HS-5 (cell line): ENCODE measurements at places on chromosomes 13 and 19.
A peak's percentile ranks its signal among the peaks of the same experiment; 100 is the strongest.

GRCh38 chr13:67489016-67489415, 258.9 kb upstream of the PCDH9 start:
- DNase-seq, result no peak

DNA sequence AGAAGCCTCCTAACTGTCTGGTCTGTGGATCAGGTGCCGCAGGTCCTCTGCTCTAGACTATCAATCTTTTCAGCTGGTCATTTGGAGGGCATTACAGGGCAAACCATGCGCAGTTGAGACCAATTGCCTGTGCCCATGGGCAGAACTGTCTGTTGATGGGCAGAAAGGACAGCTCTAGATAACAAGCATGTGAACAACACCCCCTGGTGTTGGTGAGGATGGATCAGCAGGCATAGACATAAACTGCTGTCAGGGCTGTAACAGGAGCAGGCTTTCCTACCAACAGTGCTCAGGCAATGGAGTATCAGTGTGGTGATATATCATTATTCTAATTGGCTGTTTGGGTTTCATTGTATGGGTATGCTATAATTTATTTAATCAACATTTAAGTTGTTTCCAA, 104.7 kb upstream of the KL start:
- no peak for DNase-seq

- no peak for DNase-seq
Observed at GRCh38 chr19:29620931-29621351, 14.9 kb downstream of the POP4 start.

DNA sequence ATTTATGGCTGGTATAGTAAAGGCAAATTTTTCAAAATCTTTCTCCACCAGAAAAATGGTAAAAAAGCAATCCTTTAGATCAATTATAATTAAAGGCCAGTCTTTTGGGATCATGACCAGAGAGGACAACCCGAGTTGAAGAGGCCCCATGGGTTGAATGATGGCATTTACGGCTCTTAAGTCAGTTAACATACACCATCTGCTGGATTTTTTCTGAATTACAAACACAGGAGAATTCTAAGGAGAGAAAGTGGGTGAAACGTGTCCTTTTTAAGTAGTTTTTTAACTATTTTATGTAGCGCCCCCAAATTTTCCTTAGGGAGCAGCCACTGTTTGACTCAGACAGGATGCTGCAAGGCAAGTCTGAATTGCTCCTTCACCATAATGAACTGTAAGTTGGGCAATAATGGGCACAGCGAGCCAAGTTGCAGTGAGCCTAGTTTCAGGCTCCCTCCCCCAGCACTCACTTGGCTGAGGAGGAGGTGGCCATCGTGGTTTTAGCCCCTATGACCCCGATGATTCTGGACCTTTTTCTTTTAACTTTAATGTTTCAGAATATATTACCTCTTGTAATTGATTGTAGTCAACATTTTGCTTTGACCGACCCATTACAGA, 13.6 kb upstream of the ZNF611 start:
- DNase-seq, result no peak

GRCh38 chr13:111663953-111664421, 343.5 kb downstream of the TEX29 start:
- DNase-seq, result no peak

- DNase-seq, result peak; percentile 65
Observed at GRCh38 chr13:23506807-23507291, 63.4 kb upstream of the TNFRSF19 start.

GRCh38 chr13:75766636-75767035, 130.5 kb downstream of the LMO7 start:
- no peak for DNase-seq

DNA sequence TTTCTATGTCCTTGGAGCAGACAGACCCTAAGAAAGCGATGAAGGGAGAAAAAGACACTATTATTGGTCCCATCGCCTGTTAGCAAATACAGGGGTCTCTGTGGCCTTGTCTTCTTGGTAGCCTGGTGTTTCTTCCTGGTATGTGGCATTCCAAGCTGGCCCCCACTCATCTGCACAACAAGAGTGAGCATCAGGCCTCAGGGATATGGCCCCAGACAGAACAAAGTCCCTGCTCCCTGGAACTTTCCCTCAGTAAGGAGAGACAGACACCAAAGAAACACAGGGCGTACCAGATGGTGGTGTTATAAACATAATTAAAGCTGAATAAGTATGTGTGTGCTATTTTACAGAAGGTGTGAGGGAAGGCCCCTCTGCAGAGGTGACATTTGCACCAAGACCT, 48.2 kb upstream of the KPNA3 start:
- no peak for DNase-seq

- DNase-seq, result no peak
Observed at GRCh38 chr13:97306645-97307044, 84.5 kb downstream of the MBNL2 start.

- DNase-seq, result no peak
Observed at GRCh38 chr13:97327086-97327485, 105.0 kb downstream of the MBNL2 start.

DNA sequence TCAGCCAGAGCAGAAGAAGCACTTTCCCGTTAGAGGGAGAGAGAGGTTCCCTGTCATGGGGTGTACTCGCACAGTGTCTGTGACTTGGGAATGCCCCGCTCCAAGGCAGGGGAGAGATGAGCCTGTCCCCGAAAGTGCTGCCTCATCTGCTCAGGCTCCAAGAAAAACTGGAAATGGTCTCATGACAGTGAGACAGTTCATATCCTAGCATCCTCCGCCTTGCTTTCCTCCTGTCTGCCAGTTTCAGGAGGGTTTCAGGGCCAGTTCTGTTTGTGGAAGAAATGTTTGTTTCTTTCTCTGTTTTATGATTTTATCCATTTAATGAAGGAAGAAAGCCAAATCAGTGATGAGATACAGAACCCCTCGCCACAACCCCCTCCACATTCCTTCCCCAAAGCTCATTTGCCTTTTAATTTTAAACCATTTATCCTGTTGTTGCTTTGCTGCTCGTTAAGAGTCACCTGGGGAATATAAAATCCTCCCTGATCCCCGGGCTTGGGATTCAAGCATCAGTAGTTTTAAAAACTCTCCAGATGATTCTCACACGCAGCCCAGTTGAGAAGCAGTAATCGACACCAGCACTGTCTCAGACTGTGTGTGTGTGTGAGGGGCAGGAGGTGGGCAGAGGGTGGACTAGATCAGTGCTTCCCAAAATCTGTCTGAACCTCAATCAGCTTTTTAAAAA, 144.6 kb upstream of the UBL3 start:
- no peak for DNase-seq

DNA sequence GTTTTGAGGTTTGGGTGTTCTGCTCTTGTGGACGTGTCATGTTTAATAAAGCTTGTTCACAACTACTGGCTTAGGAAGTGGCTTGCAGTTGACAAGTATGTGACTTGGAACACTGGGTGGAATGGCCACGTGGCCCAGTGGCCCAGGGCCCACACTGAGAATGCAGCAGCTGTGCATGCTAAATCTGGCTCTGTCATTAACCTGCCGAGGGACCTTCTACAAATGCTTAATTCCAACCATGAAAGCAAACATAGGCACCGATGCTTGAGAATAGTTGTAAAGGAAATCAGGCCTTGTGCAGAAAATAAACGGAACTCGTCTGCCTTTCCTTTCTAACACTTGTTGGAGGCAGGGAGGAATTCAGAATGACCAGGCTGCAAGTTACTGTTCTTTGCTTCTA, 11.6 kb upstream of the CLDN10 start:
- DNase-seq, result no peak

DNA sequence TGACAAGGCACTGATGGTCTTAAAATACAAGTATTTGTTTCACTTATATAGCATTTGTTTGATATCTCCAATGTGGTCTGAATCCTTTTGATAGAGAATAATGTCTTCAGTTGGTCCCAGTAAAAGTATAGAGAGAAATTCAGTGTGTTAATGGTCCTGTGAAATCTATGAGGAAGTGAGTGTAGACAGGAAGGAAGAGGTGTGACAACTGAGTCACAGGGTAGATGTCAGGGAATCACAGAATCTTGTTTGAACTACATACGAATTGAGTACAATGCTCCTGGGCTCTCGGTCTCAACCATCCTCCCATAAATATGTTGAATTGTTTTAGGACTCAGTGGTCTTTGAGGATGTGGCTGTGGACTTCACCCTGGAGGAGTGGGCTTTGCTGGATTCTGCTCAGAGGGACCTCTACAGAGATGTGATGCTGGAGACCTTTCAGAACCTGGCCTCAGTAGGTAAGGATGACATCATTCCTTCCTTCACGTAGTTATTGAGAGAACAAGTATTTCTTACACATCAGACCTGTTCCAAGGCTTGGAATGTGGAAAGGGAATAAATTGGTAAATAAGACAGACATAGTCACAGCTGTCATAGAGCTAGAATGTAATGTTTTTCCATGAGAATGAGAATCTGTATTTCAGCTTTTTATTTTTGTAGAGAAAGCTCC, 9.1 kb downstream of the ZNF555 start:
- DNase-seq, result no peak

- DNase-seq, result no peak
Observed at GRCh38 chr13:113109151-113110047, 3.8 kb downstream of the F7 start.

GRCh38 chr19:29389495-29389894, 136.3 kb upstream of the VSTM2B start:
- DNase-seq, result no peak

DNA sequence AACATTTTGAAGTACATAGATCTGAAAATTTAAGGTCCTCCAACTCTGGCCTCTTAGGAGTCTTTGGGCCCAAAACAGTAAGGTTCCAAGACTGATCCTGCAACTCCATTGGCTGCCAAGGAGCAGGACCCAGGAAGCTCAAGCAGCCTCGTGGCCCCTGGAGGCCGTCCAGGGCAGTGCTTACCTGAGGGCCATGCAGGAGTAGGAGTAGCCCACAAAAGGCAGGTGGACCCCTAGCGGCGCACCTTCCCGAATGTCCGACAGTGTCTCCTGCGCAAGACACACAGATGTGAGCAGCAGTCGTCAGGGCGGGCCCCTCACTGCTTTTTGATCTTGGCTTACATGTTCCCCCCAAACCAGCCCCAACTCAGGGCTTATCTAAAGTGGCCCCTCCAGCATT, 5.7 kb upstream of the SIX5 start:
- no peak for DNase-seq

GRCh38 chr19:48518207-48518606, 6.6 kb upstream of the LMTK3 start:
- DNase-seq, result no peak

- no peak for DNase-seq
Observed at GRCh38 chr13:81058916-81059290, 718.0 kb upstream of the SPRY2 start.

DNA sequence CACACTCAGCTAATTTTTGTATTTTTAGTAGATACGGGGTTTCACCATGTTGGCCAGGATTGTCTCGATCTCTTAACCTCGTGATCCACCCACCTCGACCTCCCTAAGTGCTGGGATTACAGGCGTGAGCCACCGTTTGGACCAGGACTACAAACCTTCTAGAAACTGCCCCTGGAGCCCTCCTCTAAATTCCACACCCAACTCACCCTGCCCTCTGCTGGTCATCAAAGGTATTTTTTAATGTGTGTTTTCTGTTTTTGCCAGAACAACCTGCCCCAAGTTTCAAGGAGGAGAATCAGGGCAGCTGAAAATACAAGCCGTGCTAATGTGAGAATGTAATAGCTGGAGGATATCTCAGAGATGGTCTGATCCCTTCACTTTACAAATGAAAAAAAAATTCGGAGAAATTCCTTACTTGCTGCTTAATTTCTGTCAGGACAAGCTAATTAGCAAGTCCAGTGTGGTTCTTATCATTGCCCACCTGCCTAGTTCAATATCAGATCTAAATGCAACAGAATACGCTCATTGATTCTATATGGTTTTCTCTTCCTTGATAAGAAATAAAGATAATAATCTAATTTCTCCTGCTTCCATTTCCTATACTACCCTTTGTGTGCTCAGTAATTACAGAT, 4.1 kb downstream of the ATP8A2 start:
- peak; percentile 1 for DNase-seq

DNA sequence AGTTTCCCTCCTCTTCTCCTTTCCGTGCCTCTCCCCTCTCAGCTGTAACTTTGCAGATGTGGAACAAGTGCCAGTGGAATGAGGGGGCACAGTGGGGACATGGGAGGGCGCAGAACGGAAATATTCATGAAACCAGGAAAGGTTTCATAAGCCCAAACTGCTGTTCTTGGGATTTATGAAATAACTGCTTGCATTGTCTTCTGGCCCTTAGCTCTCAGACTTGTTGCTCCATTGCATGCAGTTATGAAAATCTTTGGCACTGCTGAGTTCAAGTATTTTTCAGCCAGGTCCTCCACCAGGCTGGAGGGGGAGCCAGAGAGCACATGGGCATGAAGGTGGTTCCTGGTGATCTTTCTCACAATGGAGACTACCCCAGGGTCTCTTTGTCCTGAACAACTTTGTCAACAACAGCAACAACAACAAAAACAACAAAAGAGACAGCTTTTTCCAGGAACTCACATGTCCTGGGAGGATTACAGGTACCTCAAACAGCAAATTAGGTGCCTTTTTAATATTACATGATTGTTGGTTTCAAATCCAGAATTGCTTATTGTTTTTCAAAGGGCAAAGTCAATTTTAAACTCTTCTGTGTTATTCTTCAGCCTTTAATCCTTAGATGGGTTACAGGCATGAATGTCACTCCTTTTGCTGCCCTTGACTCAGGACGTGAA, 1.5 kb downstream of the RGCC start:
- no peak for DNase-seq

- DNase-seq, result no peak
Observed at GRCh38 chr13:51550151-51550550, 34.1 kb upstream of the WDFY2 start.

DNA sequence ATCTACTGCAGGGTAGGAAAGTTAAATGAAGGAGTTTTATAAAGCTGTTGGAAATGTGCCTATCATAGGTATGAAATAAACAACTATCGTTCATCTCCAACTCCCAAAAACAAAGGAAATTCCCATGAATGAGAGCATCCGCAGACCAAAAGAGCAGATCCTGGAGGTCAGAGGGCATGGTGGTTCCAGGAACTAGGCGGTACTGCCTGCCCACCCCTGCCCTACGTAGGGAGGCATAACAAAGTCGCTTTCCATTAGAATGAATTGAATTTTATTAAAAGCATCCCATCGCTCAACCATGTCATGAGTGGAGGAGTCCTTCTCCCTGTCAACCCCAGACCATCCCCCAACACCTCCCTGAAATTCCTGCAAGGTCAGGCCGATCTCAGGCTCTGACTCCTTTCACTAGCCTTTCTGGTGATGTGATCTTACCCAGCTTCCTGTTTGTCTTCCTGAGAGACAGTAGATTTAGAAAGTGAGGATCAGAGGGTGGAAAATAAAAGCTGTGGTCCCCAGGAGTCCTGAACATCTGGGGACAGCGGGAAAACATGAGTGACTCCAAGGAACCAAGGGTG, at the start of gene CLEC4M:
TSS of gene CLEC4M (plus strand) at position 525 of the 575 bp plus-strand sequence. CDS start at position 549, 24 bp downstream.
- DNase-seq, result no peak

DNA sequence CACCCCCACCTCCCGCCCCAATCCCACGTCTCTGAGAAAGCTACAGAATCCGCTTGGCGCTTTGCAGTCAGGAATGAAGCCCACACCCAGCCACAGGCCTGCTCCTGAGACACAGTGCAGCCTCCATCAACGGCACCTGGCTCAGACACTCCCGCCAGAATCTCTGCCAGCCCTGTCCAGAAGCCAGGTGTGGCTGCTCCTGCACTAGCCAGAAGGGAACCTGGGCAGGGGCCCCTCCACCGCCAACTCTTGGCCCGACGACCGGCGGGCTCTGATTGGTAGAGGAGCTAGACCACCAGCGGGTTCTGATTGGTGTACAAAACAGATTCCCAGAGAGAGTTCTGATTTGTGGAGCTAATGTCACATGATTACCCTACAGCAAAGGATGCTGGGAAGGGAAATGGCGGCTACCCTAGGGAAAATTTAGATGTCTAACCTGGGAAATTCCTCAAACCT, 2.9 kb upstream of the PPP6R1 start:
- DNase-seq, result no peak
